ENCODE measurements at places on chromosomes 5 and 9. TPM values are rescaled to one million over a fixed set of nuclear protein-coding genes. Genes with fewer than 3 reads are reported as not detected.

The NEUROG1 gene
- not detected for total RNA-seq

The PALM2AKAP2 gene
- total RNA-seq, result 97.6 TPM

The FCN2 gene
- not detected for total RNA-seq

The DIMT1 gene
- total RNA-seq, result 23.5 TPM

The SLC6A19 gene
- total RNA-seq, result not detected

The IL4 gene
- total RNA-seq, result not detected

The C9orf50 gene
- total RNA-seq, result not detected

The CD74 gene
- 433 TPM for total RNA-seq

The HTR1A gene
- total RNA-seq, result not detected

The CAVIN4 gene
- total RNA-seq, result 38.0 TPM

The RASGRF2 gene
- total RNA-seq, result 12.2 TPM

The TRIM36 gene
- 0.80 TPM for total RNA-seq

The CYLC2 gene
- not detected for total RNA-seq

The ARHGEF28 gene
- total RNA-seq, result 3.1 TPM

The RANBP6 gene
- 18.6 TPM for total RNA-seq

The ZNF366 gene
- 9.1 TPM for total RNA-seq

The FOXE1 gene
- total RNA-seq, result not detected

The ZNF454 gene
- total RNA-seq, result 2.2 TPM

The BHMT2 gene
- 21.5 TPM for total RNA-seq

The GARNL3 gene
- 11.2 TPM for total RNA-seq

The FAT2 gene
- total RNA-seq, result 0.18 TPM

The ZNF608 gene
- total RNA-seq, result 21.8 TPM

The COL23A1 gene
- total RNA-seq, result 6.0 TPM

The FAM163B gene
- total RNA-seq, result 0.37 TPM

The SEMA6A gene
- 3.8 TPM for total RNA-seq

The PCDHGA8 gene
- 3.7 TPM for total RNA-seq
